ENCODE measurements at places on chromosomes 2 and 18.

- no peak for DNase-seq
These were observed 76.3 kb downstream of the GPD2 start for GRCh38 chr2:156512451-156512850.

DNA sequence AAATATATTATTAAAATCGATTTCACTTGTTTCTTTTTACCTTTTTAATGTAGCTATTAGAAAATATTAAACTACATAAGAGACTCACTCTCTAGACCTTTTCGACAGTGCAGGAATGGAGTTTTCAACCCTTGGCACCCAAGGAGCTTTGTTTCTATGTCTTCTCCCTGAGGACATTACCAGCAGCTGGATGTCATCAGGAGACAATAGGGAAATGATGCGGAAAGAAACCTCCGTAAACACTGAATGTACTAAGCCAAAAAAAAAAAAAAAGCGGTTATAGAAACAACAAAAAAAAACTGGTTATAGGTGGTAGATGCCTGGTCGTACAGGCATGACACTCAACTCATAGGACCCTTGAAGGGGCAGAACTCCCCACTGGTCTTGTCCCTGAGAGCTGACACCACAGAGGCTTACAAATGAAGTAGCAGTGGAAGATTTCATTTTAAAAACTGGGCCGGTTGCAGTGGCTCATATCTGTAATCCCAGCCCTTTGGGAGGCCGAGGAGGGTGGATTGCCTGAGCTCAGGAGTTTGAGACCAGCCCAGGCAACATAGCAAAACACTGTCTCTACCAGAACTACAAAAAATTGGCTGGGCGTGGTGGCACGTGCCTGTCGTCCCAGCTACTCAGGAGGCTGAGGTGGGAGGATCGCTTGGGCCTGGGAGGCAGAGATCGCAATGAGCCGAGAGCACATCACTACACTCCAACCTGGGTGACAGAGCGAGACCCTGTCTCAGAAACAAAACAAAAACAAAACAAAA is 23.8 kb downstream of the THAP4 start:
- DNase-seq, result no peak

GRCh38 chr2:191728750-191729624 is 51.1 kb downstream of the NABP1 start:
- no peak for DNase-seq

GRCh38 chr2:226862623-226863022 is 26.8 kb downstream of the RHBDD1 start:
- no peak for DNase-seq

DNA sequence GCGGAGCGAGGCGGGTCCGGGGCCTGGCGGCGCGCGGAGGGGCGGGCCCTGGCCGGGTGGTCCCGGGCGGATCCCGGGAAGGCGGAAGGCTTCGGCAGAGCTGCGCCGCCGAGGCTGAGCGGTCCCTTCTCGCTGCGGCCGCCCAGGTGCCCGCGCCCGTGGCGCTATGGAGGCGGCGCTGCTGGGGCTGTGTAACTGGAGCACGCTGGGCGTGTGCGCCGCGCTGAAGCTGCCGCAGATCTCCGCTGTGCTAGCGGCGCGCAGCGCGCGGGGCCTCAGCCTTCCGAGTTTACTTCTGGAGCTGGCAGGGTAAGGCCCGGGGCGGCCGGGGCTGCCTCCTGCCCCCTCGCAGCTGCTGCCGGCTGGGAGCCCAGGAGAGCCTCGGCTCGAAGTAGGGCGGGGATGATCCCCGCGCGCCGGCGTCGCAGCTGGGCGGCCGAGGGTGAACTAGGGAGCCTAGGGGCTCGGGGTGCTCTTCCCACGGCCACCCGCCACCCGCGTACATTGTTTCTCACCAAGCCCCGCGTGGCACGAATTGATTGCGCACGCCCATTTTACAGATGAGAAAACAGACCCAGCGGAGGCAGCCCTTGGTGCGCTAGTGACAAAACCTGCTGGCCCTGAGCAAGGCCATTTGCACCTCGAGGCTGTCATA is at the start of gene SLC66A3:
Gene SLC66A3 (plus strand): TSS at position 87 of the 655 bp plus-strand sequence. CDS start 80 bp downstream, at position 167.
- DNase-seq, result peak; percentile 84

DNA sequence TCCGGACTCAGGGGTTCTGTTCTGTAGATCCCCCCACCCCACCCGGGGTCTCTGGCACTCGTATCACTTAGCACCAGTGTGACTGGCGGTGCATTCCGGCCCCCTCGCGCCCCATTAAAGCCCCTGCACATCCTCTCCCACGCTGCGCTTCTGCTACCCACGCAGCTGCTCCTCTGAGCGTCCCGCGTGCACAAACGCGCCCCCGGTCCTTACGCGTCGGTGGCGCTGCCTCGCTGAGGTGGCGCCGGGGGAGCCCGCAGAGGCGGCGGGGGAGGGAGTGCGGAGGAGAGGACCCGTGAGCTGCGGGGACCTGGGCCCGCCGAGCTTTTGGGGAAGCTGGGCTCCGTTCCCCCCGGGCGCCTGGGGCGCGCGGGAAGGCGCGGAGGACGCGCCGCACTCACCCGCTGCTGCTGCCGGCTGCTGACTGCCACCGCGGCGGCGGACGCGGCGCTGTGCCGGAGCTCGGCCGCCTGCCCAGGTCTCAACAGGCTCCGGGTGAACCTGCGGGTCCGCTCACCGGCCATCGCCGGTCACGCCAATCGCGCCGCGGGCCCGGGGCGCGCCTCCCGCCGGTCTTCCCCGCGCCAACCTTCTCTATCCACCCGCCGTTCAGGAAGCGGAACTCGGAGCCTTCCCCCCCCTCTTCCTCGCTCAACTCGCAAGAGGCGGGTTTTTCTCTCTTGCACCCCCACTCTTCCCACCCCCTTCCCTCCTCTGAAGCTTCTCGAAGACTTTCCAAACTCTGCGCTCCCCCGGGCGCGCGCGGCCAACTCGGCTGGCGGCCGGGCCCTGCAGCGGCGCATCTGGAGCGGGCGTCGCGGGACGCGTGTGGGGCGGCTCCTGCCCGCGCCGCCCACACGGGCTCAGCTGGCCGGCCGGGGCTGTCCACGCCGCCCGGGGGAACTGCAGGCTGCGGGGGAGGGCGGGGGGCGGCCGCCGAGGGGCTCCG is at the start of gene DOCK10:
Gene DOCK10 (minus strand): TSS at position 618 of the 949 bp plus-strand sequence. CDS start 94 bp downstream, at position 524.
- peak; percentile 71 for DNase-seq

GRCh38 chr2:138959031-138959430 is 178.8 kb upstream of the NXPH2 start:
- DNase-seq, result no peak

- DNase-seq, result no peak
These were observed 14.7 kb downstream of the AGFG1 start for GRCh38 chr2:227486688-227487087.

DNA sequence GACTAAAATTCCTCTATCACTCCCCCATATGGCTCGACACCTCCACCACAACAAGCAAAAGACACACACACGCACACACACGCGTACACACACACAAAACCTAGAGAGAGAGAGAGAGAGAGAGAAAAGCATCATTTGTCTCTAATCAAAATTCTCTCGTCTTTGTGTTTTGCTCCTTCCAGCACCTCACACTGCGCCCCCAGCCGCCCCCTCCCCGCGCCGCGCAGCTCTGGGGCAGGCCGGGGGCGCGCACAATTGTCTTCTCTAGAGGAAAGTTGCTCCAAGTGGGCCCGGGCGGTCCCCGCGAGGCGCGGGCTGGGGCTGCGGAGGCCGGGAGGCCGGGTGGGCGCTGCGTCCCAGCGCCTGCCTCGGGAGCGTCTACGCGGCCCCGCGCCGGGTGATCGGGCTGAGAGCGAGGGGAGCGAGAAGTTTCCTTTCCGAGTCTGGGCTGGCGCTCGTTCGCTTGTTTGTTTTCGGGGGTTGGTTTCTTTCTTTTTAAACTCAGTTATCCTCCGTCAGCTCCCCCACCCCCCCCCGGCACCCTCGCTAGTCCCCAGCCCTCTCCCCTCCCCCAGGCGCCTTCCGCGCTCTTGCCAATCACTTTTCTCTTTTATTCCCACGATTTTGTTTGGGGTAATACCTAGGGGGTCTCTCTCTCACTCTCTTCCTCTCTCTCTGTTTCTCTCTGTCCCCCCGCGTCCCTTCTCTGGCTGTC is 4.1 kb downstream of the ZEB2 start:
- DNase-seq, result peak; percentile 65

- no peak for DNase-seq
These were observed 2.5 kb downstream of the AGFG1 start for GRCh38 chr2:227474410-227474809.

DNA sequence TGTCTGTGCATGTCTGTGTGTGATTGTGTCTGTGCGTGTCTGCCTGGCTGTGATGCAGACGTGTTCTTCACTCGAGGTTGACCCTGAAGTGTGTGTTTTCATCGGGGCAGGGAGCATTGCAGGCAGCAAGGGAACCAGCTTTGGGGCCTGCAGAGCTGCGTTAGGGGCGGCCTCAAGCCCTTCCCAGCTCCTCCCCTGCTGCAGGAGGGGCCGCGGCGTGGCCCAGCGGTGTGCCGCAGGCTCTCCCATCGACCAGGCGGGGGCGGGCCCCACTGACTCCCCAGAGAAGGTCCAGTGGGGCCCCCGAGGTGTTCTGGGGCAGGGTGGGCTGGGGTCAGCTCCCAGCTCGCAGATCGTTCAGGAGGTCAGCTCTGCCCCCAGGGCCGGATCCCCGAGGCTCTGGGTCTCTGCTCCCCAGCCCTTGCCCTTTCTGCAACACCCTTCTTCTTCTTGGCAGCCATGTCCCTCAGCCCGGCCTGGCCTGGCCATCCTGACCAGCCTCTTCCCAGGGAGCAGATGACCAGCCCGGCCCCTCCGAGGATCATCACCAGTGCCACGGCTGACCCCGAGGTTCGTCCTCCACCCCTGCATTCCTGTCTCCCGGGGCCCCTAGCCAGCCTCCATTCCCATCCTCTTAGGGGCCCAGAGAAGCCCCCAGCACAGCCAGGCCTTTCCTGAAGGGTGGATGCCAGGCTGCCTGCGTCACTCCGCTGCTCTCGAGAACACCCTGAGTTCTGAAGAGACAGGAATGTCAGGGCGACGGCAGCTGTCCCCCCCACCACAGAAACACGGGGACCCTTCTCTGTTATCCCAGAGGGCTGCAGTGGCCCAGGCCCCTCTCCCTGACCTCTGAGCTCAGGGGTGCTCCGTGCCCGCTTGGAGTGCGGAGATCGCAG is 11.1 kb upstream of the KLHL30 start:
- peak; percentile 75 for DNase-seq

GRCh38 chr18:52541056-52541455 is 201.1 kb downstream of the DCC start:
- DNase-seq, result no peak

DNA sequence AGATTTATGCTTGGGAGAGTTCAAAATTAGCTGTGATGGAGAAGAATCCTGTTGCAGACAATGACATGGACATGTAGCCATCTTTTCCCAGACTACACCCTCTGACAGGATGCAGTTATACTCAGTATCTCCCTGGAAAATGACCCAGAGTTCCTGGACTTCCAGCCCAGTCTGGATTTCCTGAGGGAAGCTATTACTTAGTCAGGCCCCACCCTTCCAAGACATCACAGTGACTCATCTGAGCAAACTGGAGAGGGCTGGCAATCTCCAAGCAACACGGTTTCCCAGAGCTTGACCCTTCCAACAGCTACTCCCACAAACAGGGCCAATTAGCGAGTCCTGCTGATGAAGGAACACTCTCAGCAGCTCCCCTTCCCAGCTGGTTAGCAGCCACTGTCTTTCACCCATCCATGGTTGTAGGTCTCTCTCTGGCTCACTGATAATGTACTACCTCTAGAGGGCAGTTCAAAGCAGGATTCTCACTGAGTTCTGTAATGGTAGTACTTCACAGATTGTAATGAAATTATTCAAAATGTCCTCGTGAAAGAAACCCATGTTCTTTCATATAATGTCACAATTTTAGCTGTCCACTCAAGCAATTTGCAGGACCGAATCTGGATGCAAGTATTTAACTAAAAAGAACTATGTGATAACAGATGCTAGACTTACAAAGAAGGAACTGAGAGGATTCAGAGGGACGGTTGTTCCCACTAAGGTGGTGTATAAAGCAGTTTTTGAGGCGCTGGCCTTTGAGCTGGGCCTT is 110.2 kb downstream of the MDH1 start:
- DNase-seq, result peak; percentile 88

- no peak for DNase-seq
These were observed 341.6 kb downstream of the RIT2 start for GRCh38 chr18:42773870-42774269.

- peak; percentile 8 for DNase-seq
These were observed 9.2 kb downstream of the LGALSL start for GRCh38 chr2:64462940-64463700.

DNA sequence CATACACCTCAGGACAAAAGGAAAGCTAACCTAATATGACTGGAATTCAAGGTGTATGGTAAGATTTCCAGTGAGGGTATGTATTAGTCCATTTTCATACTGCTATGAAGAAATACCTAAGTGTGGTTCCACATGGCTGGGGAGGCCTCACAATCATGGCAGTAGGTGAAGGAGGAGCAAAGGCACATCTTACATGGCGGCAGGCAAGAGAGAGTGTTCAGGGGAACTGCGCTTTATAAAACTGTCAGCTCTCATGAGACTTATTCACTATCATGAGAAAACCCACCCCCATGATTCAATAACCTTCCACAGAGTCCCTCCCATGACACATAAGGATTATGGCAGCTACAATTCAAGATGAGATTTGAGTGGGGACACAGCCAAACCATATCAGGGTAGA is 186.0 kb downstream of the PLCL1 start:
- no peak for DNase-seq

- DNase-seq, result no peak
These were observed 56.3 kb downstream of the DIPK1C start for GRCh38 chr18:74400813-74401212.

- DNase-seq, result peak; percentile 31
These were observed 62.4 kb upstream of the MMADHC start for GRCh38 chr2:149650006-149650405.

DNA sequence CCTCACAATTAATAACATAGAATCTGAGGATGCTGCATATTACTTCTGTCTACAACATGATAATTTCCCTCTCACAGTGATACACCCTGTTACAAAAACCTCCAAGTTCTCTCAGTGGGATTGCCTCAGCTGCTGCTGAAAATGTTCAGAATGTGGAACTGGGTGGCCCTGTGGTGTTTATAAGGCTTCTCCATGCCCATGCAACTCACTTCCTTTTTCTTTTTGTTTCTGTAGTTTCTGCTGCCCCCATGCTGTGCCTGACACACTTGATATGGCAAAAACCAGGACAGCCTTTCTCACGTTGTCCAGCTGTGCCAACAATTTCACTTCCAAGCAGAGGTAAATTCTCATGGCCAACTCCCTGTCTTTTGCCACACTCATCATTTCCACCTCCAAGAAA is 206.2 kb downstream of the RPIA start:
- DNase-seq, result no peak

GRCh38 chr2:71340176-71340575 is 8.6 kb downstream of the ZNF638 start:
- no peak for DNase-seq

Data from EL (cell line).